ENCODE measurements at places on chromosomes 4 and X. TPM values are rescaled to one million over a fixed set of nuclear protein-coding genes. Genes with fewer than 3 reads are reported as not detected.

Gene IBSP
- total RNA-seq, result not detected

Gene INTS6L
- 26.5 TPM for total RNA-seq

Gene IL15
- total RNA-seq, result 2.4 TPM

Gene FHIP1A
- total RNA-seq, result 32.1 TPM

Gene STARD8
- 10.2 TPM for total RNA-seq

Gene NFKB1
- total RNA-seq, result 30.0 TPM

Gene CSAG1
- not detected for total RNA-seq

Gene PDCL2
- not detected for total RNA-seq

Gene TMEM35A
- total RNA-seq, result 24.5 TPM

Gene SPANXA2
- not detected for total RNA-seq

Gene BMPR1B
- total RNA-seq, result 13.0 TPM

Gene PSAPL1
- total RNA-seq, result 0.05 TPM

Gene GPM6B
- total RNA-seq, result 321 TPM

Gene POLN
- total RNA-seq, result 4.8 TPM

Gene SPANXN3
- total RNA-seq, result not detected

Gene KCNIP4
- 16.3 TPM for total RNA-seq

Gene CENPE
- 8.0 TPM for total RNA-seq

Gene GABRQ
- 1.6 TPM for total RNA-seq

Gene MSX1
- 4.1 TPM for total RNA-seq

Gene ESX1
- not detected for total RNA-seq

Gene GUCY1A1
- 76.6 TPM for total RNA-seq

Gene EPHA5
- total RNA-seq, result 34.1 TPM

Gene GAGE1
- not detected for total RNA-seq

All from camera-type eye (tissue), 1 donor.